CD14-positive monocyte (primary cell): ENCODE measurements at places on chromosomes 1 and 21.
A peak's percentile ranks its signal among the peaks of the same experiment; 100 is the strongest.

GRCh38 chr1:63693944-63694571 lies 79.8 kb upstream of the ROR1 start:
- peak; percentile 4 for DNase-seq

GRCh38 chr1:52534928-52535764 lies 17.7 kb downstream of the TUT4 start:
- no peak for DNase-seq

- no peak for DNase-seq
Measured at GRCh38 chr1:79264285-79264684, 257.8 kb upstream of the ADGRL4 start.

DNA sequence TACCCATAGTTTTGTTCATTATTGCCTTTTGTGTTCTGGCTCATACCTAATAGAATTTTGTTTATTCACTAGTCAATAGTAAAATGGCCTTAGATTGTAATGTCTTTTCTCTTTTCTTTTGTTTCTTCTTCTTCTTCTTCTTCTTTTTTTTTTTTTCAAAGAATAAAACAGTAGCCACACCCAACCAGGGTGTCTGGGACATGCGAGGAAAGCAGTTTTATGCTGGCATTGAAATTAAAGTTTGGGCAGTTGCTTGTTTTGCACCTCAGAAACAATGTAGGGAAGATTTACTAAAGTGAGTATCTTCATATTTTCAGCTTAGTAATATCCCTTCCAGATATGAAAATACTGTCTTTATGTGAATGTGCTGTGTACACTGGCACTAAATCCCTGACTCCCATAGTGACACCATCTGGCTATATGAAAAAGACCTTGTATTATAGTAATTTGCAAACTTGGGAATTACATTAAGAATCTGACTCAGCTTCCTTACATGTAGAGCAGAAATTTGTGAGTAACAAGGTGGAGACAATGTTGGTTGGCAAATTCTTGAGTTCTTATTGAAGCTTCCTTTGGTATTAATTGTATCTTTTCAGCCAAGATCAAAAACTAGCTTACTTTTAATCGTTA lies 24.6 kb downstream of the AGO4 start:
- no peak for DNase-seq

DNA sequence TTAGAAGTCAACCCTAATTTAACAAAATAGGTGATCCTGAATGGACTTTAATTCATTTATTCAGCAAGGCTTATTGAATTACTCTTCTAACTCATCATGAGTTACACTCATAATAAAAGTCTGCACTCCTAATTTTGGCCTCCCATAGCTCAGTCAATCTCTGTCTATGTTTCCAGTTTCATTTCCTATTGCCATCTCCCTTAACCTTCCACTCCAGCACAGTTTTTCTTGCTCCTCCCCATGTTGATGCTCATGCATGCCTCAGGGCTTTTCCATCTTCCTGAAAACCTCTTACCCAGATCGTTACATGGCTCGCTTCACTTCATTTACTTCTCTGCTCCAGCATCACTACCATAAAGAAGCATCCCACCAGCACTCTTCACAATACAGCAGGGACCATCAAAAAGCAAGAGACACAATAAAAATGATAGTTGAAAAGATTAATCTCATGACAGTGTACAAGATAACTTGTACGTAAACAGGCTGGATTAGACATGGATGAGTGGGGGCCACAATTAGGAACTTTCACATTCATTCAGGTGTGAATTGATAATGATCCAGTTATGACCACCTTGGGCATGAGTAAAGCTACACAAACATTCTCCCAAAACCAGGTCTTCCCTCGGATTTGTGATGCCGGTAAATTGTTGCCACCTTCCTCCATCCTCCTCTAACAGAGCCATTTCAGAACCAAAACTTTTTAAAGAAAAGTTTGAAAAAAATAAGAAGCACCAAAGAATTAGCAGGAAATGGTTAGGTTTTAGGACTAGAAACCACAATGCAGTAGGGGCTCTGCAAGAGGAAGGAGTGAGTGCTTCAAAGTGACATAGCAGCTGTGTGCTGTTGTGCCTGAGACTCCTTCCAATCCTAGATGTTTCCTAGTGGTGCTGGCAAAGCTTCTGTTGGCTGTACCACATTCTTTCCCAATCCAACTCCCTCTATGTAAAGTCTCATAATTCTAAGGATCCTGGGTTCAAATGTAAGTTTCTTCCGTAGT lies 89.8 kb downstream of the OLFML2B start:
- DNase-seq, result no peak

DNA sequence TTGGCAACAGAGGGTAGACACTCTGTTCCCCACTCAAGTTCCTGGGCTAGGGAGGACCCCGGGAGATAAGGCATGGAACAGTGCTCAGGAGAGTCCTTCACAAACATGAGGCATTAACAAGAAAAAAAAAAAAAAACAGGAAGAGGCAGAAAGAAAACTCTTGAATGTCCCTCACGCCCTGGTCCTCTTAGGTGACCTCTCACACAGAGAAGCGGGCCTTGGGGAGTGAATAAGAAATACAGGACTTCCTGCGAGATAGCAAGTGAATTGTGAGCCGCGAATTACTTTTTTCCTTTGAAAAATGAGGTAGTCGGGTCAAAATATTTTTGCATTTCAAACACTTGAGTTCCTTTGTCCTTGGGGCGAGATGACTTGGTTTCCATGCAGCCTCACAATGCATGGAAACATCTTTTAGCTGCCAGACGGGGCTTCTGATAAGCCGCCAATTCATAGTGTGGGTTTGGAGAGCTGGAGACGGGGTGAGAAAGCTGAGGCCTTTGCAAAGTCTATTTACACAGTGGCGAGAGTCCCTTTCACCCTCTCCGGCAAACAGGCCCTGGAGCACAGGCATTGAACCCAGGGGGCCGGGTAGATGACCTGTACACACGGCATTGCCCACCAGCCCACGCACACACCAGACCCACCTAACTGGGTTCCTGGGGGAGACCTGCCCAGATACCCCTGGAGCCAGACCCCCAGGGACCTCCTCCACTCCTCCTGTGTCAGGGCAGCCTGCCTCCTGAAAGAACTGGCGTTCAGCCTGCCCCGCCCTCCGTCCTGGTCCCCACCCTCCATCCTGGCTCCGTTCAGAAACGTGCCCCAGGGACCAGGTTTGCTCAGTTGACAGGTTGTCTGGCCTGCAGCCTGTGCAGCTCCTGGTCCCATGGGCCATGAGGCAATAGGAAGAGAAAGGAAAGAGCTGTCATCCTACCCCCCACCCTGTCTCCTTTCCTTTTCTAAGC lies 192.3 kb downstream of the PRDM16 start:
- DNase-seq, result no peak

DNA sequence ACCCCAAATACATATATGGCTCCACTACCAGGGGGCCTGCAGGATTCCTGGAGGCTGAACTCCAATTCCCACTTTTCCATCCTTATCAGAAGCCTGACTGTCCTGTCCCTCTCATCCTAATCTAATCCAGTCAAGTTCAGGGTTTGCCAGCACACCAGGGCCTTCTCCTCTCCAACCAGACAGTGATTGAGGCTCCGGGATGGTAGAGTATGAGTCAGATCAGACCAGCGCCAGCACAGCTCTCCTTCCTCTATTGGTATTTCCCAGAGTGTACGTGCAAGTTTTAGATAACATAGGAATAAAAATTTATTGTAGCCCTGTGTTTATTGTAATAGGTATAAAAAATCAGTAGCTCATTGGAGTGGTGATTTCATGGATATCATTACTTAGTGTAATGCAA lies 24.5 kb upstream of the RCSD1 start:
- peak; percentile 83 for DNase-seq

DNA sequence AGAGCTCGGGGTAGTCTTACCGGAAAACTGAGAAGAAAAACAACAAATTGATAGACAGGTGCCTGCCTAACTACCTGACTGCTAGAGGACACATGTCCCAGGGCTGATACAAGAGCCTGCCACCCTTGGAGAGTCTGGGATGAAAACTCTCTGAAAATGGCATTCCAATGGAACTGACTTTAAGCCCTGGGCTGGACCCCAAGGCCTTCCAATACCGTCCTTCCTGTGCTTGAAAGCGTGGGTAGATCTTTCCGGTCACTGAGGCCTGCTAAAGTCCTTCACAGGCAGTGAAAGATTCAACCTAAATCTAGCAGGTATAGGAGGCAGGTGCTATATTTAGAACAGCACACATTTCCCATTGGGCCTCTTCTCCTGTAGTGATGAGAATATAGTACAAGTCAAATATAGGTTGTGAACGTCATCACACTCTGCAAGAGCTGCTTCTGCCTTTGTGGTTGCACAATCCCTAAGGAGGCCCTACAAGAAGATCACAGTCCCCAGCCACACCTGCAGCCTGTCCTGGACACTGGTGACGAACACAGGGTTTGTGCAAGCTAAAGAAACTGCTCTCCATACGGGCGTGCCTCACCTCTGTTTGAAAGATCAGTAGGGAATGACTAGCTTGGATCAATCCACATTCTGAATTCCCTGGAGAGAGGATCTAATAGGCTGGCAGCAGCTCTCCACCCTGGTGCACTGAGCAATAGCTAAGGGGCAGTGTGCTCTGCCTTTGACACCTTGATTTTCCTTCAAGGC lies 876 bp upstream of the CHML start:
- peak; percentile 18 for DNase-seq

GRCh38 chr21:45475004-45475685 lies 67.1 kb downstream of the SLC19A1 start:
- no peak for DNase-seq

DNA sequence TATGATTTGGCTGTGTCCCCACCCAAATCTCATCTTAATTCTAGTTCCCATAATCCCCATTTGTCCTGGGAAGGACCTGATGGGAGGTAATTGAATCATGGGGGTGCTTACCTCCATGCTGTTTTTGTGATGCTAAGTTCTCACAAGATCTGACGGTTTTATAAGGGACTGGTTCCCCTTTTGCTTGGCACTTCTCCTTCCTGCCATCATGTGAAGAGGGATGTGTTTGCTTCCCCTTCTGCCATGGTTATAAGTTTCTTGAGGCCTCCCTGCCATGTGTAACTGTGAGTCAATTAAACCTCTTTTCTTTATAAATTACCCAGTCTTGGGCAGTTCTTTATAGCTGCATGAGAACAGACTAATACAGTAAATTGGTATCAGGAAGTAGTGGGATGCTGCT lies 114.1 kb downstream of the ZNF648 start:
- no peak for DNase-seq

DNA sequence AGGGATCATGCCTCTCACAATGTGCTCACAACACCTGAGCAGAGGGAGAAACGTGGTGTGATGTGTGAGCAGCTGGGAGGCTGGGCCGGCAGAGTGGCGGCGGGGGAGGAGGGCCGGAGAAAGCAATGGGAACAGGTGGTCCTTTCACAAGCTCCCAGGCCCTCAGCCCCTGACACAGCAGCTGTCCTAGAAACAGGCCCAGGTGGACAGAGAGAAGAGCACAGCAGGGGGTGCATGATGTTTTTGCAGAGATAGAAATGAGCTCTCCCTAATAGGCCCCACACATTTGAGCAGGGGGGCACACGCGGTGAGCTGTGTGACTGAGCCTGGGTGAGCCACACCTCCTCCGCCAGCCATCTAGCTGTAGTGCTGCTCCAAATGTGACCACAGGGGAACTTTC lies 7.6 kb upstream of the RGS16 start:
- DNase-seq, result no peak

DNA sequence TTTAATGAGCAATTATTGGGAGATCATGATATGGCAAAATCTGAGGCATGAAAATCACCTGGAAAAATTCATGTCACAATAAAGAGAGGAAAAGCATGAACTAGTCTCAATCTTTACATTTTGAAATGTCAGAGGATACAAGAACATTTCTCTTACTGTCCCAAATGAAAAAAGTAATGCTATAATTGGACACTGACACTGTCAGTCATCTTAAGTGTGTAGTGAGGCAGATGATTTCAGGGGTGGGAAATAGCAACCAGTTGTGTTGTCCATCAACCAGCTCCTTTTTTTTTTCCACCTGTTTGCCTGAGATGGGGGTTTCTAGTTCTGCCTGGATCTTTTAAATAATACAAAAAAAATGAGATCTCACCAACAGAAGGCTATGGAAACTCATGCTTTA lies 646.2 kb downstream of the KCNT2 start:
- no peak for DNase-seq

DNA sequence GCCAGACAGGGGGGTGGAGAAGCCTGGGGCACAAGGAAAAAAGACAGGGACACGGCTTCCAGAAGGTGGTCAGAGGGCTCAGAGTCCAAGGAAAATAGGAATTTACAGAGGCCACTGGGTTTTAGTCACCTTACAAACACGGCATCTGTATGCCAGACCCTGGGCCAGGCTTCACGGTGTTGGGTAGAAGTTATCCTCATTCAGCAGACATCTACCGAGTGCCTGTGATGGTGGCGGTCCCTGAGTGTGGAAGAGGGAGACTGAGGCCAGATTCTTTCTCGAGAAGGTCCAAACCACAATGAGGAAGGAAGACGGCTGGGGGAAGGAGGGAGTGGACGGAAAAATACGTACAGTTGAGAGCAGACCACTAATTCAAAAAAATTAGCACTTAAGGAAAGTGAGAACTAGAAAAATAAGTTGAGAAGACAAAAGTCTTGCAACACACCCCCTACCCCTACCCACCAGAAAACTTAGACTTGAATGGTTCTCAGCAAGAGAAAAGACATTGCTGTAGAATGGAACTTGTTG lies 864 bp upstream of the BTG2 start:
- peak; percentile 58 for DNase-seq

DNA sequence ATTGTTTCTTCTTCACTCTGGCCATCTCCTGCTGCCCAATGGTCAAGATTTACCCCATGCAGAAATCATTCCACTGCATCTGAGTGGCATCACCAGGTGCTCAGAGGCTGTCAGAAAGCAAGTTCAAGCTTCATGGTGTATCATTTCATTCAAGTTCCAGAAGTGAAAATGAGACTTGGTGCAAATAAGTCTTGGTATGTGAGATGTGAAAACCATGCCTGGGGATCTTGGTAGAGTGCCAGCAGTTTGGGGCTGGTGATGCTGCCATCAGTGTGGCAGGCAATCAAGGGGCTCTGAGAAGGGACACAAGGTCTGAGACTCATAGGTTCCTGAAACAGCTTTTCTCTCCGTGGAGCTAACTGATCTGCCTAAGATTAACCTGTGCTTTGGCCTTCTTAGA lies 52.0 kb downstream of the CD2 start:
- no peak for DNase-seq

GRCh38 chr1:113565621-113566020 lies 175.3 kb downstream of the MAGI3 start:
- DNase-seq, result no peak

GRCh38 chr21:43982489-43983078 lies 29.5 kb upstream of the TRAPPC10 start:
- no peak for DNase-seq

DNA sequence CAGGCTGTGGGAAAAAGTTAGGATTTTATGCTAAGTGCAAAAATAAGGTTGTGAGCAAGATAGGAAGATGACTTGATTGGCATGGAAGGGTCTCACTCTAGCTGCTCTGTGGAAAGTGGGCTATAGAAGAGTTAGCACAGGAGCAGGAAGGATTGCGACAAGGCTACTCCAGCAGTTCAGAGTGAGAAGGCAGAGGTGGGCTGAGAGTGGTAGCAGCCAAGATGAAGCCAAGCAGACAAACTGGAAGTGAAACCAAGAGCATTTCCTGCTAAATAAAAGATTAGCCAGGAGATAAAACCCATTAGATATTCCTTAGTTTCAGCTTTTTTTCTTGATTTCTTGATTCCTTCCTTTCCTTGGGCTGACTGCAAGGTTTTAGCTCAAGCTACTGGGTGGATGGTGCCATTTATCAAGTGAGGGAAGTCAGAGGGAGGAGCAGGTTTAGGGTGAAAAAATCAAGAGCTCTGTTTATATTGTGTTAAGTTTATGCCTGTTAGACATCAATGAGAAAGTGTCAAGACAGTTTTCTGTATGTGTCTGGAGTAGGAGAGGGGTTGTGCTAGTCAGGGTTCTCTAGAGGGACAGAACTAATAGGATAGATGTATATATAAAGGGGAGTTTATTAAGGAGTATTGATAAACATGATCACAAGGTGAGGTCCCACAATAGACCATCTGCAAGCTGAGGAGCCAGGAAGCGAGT lies 33.1 kb upstream of the ZNF644 start:
- DNase-seq, result no peak
